Stimulated activated CD4-positive, alpha-beta T cell treated with anti-CD3 and anti-CD28 coated beads, Interleukin-1b, Interleukin-23, amount 100 ng/mL, for 1 hour (primary cell): ENCODE measurements at places on chromosomes 7 and 10.

DNA sequence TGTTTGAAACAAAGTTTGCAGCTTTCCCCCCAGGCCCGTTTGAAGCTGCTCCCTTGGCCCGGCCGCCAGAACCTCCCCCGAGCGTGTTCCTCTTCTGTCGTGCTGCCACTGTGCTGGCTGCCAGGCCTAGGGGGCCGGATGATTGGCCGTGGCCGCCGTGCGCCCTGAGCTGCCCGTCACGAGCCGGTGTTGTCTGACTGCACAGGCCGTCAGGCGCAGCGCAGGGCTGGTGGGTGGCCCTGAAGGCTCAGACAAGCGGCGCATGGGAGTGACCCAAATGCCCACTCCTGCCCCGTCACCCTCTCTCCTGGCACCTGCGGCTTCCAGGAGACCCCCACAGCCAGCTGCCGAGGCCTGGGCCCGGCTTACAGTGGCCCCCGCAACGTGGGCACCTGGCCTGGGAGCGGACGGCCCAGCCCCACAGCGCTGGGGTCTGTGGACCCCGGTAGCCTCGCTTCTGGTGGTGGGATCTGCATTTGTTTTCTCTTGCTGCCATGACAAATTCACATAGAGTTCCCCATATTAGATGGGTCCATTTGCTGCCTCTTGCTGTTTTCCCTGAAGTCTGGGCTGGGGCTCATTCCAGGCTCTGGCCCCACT, 13.1 kb downstream of the JAKMIP3 start:
- no peak for DNase-seq

DNA sequence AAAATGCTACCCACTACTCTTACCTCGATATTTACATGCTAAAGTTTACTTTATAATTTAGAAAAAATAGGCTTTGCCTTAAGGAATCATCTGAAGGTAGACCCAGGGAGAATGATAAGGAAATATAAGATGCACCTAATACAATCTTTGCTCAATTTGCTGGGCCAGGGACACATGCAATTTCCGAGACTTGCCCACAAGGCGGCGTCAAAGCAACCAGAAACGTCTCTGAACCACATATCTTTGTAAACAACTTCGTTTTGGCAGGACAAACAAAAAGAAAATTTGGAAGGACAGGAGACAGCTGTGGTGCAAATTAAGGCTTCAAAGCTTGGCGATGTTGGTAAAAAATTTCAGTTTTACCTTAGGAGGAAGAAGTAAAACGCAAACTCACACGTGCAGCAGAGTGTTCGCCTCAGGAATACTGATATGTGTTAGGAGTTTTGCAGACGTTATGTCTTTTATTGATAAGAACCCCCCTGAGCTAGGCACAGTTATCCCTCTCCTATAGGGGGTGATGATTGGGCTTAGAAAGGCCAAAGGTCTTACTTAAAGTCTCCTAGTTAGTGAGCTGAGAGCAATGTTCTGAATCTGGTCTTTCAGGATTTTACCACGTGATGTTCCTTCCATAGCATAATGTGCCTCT, 134.3 kb downstream of the PRKCQ start:
- peak; percentile 41 for DNase-seq

GRCh38 chr7:44984478-44984758, 5.6 kb upstream of the MYO1G start:
- no peak for DNase-seq

GRCh38 chr7:44639671-44640321, 33.4 kb downstream of the OGDH start:
- no peak for DNase-seq

GRCh38 chr10:75461672-75462649, 30.5 kb downstream of the LRMDA start:
- DNase-seq, result no peak

- no peak for DNase-seq
Observed at GRCh38 chr7:71661671-71662224, 529.8 kb downstream of the GALNT17 start.
